ENCODE measurements at places on chromosomes 12 and 14.

DNA sequence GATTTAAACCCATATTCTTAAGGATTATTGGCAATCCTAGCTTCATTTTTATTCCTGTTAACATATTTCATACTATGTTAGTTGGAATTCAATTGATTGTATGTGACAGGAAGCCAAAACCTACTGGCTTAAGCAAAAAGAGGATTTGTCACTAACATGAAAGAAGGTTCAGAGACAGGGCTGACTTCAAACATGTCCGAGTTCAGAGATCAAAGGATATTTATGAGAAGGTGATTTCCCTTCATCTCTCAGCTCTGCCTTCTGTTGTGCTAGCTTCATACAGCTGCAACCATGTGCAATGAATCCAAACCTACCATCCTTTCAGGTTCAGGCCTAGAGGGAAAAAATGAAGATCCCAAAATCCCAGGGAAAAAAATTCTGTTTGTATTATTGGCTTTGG, 349.7 kb downstream of the ATP23 start:
- no peak for DNase-seq

DNA sequence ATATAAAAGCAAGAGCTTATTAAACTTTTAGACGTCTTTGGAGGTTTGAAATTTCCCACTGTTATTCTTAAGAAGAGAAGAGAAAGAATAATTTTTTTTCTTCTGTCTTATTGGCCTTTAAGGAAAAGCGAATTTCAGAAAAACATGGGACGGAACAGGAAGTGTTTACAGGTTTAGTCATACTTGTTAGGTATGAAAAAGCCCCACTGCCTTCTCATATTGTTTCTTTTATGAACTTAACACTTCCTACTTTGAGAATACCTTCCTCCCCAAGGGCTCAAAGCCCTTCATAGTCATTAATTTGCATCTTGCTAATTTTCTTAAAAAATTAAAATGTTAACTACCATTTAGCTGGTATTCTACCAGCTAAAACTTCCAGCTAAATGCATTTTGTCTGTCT, 82.0 kb downstream of the ETV6 start:
- no peak for DNase-seq

DNA sequence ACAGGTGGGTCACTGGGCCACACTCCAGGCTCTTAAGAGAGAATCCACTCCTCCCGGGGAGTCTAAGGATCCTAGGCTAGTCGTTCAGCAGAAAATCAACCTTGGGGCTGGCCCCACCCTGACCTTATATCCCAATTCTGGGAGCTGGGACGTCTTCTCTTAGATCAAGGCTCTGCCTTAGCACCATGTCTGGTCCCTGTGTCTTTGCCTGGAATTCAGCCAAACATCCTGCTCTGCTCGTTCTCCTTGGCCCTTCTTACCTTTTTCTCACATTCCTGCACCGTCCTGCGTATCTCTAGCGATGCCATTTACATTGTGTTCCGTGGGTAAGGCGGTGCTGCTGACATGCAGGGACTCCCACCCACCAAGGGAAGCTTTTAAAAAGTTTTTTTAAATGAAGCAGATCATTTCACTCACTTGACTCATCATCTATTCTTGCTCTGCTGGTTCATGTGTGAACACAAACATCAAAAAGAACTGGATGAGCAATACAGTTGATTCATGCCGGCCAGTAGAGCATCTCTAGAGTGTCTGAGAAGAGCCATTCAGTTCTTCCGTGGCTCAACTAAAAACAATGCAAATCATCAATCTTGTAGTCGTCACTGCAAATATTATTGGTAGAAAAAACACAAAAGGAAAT, 50.2 kb downstream of the KCNK13 start:
- DNase-seq = no peak

- DNase-seq = no peak
Measured at GRCh38 chr14:28656704-28657255, 109.8 kb upstream of the FOXG1 start.

- no peak for DNase-seq
Measured at GRCh38 chr14:34436960-34437728, 24.9 kb downstream of the SPTSSA start.

DNA sequence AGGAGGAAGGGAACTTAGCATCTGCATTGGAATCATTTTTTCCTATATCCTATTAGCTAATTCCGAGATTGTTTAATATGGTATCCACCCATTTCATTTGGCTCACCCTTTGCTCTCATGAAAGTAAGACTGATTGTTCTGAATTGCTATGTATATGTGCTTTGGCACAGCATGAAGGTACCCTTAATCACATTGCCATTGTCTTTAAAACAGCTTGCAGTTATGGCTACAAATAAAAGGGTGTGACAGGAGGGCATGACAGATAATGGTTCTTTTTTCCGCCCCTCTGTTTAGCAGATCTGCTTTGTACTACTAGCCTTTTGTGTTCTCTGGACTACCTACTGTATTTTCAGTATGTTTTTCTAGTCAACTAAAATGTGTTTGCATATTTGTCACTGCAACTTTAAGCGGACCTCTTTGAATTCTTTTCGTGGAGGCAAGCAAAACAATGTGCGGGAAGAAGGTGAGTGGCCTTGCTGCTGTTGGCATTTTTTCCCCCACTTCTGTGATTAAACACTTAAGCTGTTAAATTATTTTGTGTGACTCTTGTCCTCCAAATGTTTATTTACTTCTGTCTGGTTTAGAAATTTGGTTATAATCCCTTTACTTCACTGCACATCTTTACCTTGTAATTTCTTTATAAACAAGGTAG, 35.8 kb downstream of the FBXO34 start:
- no peak for DNase-seq

DNA sequence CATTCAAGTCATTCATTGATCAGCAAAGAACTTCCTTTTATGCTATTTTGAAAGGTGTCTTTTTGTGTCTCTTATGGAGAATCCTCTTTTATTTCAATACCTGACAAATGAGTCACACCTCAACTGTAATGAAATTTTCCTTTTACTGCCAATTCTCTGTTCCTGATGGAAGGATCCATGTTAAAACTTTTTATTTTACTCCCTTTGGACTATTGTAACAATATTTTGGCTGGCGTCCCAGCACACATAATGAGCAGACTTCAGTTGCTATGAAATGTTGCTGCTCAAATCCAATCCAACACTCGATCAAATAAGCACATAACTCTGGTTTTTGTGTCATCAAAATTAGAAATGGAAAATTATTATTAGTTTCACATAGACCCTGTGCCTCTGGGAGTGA, 21.9 kb upstream of the SLC15A5 start:
- DNase-seq = no peak

GRCh38 chr12:99911967-99912366, 72.8 kb downstream of the ANKS1B start:
- DNase-seq = no peak

GRCh38 chr14:76065519-76065918, 80.0 kb downstream of the IFT43 start:
- no peak for DNase-seq

- no peak for DNase-seq
Measured at GRCh38 chr12:89907659-89908058, 199.0 kb upstream of the ATP2B1 start.

DNA sequence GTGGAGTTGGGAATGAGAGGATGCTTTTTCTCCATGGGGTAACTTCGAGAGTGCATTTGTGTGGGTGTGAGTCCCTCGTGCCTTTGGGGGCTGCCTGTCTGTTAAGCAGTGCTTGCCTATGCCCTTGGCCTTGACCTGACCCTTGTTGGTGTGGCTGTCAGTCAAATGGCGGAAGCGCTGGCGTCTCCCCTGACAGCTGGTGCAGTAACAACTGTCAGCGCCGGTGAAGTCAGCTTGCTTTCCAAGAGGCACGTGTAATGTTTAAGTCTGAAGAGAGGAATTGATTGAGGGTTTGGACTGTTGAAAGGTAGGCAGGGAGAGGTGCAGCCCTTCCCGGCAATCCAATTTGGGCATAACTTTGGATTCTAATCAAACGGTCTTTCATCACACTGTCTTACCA, 211.3 kb downstream of the AACS start:
- DNase-seq = no peak

GRCh38 chr12:131187602-131188001, 233.9 kb downstream of the ADGRD1 start:
- no peak for DNase-seq

DNA sequence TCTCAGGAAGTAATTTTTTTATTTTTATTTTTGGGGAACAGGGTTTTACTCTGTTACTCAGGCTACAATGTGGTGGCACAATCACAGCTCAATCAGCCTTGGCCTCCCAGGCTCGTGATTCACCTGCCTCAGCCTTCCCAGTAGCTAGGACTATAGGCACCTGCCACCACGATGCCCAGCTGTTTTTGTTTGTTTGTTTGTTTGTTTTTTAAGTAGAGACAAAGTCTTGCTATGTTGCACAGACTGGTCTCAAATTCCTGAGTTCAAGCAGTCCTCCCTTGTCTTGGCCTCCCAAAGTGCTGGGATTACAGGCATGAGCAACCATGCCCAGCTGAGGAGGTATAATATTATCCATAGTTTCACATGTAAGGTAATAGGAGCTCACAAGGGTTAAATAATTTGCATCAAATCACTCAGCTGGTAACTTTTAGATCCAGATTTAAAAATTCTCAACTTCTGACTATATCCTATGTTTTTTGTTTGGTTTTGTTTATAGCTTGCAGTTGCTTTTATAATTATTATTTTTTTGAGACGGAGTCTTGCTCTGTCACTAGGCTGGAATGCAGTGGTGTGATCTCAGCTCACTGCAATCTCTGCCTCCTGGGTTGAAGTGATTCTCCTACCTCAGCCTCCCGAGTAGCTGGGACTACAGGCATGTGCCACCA, 629.3 kb downstream of the DIO2 start:
- DNase-seq = no peak
